ENCODE measurements at places on chromosomes 5 and 9. TPM values are rescaled to one million over a fixed set of nuclear protein-coding genes. Genes with fewer than 3 reads are reported as not detected.

The SHC3 gene
- 2.5 TPM for total RNA-seq

The FOXD4L6 gene
- total RNA-seq = 0.21 TPM

DNA sequence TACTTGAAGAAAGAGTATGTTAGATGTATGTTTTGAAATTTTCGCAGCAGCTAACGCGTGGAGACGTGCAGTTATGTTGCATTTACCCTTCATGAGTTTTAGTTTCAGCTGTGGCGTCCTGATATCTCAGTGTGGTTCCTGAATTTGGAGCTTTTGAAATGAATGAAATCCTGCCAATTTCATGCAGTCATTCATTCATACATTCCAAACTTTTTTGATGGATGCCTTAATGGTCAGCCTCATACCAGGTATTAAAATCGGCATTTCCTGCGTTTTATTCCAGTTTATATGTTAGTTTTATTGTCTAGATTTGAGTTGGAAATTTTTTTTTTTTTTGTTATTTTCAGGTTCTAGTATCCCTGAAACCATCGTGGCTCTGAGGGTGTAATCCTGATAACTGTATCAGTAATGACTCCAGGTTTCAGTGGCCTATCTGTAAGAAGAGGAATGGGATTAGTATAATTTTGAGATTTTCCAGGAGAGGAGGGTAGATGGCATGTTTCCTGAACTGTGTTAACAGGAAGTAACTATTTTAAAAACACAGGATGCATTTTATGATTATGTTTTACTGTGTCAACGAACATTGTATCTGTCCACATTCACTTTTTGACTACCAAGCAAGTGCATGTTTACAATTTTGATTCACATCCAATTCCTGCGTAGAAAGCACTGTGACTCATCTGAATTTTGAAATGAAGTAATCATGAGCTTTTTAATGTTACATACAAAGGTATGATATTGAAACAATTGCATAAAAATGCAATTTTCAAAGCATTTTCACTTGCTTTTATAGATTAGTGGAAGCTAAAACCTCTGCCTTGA lies 1.0 kb downstream of the FOCAD start:
- no peak for DNase-seq

DNA sequence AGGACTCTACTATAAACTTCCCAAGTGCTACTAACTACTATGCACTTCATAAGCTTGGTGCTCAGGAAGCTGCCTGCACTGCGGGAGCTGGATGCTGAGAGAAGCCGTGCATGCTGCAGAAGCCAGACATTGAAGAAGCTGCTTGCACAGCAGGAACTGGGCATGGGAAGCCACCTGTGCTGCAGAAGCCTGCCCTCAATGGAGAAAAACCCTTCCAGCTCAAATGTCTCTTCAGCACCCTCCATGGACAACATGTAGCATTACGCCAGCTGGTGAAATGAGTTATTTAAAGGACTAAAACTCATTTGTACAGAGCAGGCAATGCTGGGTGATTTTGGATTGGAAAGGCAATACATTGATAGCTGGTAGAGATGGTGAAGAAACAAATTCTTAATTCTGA lies 247.2 kb downstream of the KIF4B start:
- peak; percentile 81 for DNase-seq

The UGT3A2 gene
- 27.0 TPM for total RNA-seq

- no peak for DNase-seq
Observed at GRCh38 chr5:2651116-2651515, 100.4 kb downstream of the IRX2 start.

DNA sequence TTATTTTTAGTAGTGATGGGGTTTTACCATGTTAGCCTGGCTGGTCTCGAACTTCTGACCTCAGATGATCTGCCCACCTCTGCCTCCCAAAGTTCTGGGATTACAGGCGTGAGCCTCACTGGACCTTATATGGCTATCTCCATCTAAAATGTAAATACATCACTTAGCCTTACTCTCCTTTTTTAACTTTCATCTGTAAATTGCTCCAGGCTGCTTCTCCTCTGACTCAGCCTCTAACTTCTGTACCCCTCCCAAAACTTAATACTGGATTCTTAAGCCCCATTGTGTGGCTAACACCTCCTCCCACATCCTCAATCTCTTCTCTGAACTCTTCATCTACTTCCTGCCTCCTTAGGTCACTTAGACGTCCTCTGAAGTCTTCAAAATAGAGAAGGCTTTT lies 4.0 kb downstream of the SNX30 start:
- no peak for DNase-seq

- DNase-seq = no peak
Observed at GRCh38 chr9:18346745-18347144, 127.2 kb upstream of the ADAMTSL1 start.

- DNase-seq = no peak
Observed at GRCh38 chr9:2109069-2109650, 94.0 kb downstream of the SMARCA2 start.

DNA sequence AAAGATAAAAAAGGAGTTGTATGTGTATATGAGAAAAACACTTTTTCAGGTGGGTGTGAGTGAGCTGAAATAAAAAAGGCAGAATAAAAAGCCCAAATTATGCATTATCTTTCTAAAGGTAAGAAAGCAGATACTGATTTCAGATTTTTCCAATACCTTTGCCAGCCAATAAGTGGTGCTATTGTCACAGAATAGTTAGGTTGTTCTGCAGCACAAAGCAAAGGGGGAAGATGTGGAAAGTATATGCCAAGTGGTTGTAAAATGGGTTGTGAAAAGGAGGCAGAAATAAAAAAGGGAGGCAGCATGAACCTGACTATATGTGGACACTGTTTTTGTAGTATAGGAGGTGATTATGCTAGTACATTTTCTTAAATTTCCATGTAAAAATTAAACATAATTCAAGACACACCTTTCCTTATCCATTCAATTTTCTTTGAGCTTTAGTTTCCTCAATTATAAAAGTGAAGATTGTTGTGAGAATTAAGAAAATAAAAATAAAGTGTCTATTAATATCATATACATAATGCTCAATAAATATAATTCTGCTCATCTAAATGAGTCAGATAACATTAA lies 106.7 kb downstream of the SMIM15 start:
- peak; percentile 63 for DNase-seq

- DNase-seq = no peak
Observed at GRCh38 chr5:33338336-33339110, 102.2 kb upstream of the TARS1 start.
